Sciatic nerve (tissue), 2 donors: ENCODE measurements at places on chromosomes 11 and 22.

- DNase-seq: peak; percentile 19
These were observed 51.3 kb downstream of the TUG1 start for GRCh38 chr22:31020334-31020733.

DNA sequence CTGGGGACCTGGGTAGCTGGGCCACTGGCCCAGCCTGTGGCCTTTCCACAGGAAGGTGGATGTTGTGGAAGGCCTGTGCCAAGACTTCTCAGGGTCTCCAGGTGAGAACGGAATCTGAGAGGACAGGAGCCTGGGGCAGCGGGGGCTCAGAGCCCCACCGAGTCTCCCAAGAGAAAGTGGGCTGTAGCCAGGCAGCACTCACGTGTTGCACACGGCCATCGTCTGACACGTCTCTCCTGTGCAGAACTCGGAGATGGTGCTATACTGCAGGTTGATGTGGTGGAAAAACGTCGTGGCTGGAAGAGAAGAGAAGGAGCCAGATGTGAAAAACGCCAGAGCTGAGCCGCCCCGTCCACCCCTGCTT, 6.4 kb downstream of the MOB2 start:
- DNase-seq: no peak

GRCh38 chr11:109668973-109669634, 247.1 kb downstream of the C11orf87 start:
- DNase-seq: no peak

- no peak for DNase-seq
These were observed 38.3 kb upstream of the IGSF9B start for GRCh38 chr11:133995066-133995465.
